DMS153 (cell line): ENCODE measurements at places on chromosomes 2 and 18.

DNA sequence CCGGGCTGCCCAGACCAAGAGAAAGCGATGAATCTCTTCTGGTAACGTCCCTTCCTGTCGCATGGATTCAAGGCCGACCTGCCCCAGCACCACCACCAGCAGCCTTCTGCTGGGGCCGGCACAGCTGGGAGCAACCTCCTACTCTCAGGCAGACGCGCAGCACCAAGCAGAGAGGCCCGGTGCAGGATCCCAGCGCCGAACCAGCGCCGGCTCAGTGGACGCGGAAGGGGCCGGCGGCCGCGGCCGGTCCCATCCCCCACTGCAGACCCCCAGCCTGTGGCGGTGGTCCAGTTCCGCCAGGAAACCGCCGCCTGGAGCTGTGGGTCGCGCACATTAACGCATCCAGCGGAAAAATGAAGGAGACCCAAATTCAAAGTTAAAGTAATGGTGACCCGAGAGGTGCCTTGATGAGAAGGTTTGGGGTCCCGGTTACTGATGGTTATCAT lies 525 bp upstream of the MAL start:
- DNase-seq = no peak

DNA sequence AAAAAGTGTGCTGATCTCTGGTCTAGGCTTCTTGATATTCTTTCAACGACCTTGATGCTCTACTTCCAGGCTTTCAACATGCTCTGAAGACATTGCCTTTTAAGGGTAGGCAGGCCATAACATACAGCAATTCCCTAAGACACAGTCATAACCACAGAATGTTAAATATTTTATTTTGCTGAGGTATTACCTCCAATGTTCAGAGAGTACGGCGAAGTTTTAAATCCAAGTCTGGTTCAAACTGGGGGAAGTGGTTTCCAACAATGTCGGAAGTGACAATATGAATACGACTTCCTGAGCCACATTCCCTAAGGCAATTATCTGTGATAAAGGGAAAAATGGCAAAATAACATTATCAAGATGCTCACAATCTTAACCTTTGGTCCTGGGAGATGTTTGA lies 1077.9 kb upstream of the PIK3C3 start:
- DNase-seq = no peak

GRCh38 chr2:43803113-43803512 lies 29.3 kb downstream of the DYNC2LI1 start:
- no peak for DNase-seq

- DNase-seq = no peak
Observed at GRCh38 chr2:172361840-172362239, 65.5 kb upstream of the ITGA6 start.

- no peak for DNase-seq
Observed at GRCh38 chr18:32910694-32911296, 138.0 kb upstream of the KLHL14 start.

GRCh38 chr2:188813857-188814256 lies 160.3 kb upstream of the COL3A1 start:
- DNase-seq = no peak

DNA sequence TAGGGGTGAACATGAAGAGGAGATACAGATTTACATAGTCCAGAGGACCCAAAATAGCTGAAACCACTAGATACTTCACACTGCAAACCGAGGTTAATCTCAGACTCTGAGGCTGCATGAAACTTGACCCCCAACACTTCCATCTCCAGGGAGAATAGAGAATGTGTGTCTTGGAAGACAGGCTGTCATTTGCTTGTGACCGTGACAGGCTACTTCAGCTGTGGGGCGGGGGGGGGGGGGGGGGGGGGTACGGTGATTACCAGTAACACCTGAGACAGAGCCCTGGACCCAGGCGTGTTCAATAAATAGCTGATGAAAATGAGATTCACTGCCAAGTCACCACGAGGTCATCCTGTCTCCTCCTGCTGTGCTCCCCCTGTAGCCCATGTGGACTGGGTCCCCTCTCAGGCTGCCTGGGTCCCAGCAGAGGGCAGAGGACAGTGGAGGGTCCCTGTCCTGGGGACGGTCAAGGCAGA lies 5.7 kb upstream of the KLHL29 start:
- no peak for DNase-seq

DNA sequence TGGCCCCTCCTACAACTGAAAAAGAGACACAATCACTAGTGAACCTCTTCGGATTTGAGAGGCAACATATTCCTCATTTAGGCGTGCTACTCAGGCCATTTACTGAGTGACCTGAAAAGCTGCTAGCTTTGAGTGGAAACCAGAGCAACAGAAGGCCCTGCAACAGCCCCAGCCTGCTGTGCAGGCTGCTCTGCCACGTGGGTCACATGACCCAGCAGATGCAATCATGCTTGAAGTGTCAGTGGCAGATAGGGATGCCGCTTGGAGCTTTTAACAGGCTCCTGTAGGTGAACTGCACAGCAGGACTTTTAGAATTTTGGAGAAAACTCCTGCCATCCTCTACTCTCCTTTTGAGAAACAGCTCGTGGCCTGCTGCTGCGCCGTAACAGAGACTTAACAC lies 578.6 kb upstream of the RAB6C start:
- no peak for DNase-seq

DNA sequence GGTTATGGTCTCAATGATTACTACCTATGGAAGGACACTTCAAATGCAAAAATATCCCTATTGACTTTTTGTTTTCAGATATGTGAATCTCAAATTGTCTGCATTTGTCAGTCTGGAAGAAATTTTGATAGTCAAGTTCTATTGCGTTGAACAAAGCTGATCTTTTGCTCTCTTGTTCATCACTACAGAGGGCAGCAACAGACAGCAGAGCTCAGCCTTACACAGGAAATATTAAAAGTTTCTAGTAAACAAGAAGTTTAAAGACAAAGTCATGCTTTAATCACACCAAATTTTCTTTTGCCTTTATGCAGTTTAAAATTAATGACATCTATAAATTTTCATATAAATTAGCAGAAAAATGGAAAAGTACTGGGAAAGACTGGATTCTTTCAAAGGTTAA lies 617.5 kb downstream of the NR4A2 start:
- DNase-seq = no peak

- DNase-seq = no peak
Observed at GRCh38 chr2:140601342-140601741, 1529.5 kb downstream of the LRP1B start.

DNA sequence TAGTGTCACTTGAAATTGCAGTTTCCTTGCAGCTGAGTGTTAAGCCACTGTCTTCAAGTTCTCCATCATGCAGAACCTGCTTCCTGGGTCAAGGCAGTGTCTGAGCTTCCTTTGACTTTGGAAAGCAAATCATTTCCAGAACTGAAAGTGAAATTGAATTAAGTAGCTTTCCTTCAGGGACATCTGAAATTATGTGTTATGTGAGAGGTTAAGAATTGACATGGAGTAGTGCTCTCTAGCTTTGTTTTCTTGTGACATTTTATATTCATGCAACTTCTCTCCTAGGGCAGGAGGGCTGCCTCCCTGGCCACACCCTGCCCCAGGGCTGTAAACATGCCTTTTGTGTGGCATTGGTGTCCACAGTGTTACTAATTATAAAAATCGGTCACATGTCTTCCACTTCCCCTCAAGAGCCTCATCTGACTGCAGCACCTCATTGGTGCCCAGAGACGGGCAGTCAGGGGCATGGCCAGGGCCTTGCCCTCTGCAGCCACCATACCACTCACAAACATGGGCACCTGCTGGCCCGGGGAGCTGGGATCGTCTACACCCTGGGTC lies 14.4 kb downstream of the RAB12 start:
- DNase-seq = no peak

- no peak for DNase-seq
Observed at GRCh38 chr2:21330786-21331391, 207.1 kb downstream of the TDRD15 start.

DNA sequence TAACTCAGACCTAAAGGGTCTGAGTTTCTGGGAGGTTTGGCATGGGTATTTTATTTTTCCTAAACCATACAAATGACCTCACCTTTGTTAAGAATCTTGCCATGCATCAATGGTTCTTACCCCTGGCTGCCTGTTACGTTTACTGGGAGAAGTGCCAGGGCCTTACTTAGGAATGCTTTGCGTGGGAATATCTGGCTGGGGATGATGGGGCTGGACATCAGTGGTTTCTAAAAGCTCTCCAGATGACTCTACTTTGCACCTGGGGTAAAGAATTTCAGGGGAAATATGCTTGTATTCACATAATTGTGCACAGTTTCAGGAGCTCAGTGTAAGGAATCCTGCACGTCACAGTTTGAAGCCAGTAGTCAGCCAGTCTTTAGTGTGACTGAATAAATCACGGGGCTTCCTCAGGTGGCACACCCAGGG lies 18.2 kb upstream of the DAW1 start:
- DNase-seq = peak; percentile 3

DNA sequence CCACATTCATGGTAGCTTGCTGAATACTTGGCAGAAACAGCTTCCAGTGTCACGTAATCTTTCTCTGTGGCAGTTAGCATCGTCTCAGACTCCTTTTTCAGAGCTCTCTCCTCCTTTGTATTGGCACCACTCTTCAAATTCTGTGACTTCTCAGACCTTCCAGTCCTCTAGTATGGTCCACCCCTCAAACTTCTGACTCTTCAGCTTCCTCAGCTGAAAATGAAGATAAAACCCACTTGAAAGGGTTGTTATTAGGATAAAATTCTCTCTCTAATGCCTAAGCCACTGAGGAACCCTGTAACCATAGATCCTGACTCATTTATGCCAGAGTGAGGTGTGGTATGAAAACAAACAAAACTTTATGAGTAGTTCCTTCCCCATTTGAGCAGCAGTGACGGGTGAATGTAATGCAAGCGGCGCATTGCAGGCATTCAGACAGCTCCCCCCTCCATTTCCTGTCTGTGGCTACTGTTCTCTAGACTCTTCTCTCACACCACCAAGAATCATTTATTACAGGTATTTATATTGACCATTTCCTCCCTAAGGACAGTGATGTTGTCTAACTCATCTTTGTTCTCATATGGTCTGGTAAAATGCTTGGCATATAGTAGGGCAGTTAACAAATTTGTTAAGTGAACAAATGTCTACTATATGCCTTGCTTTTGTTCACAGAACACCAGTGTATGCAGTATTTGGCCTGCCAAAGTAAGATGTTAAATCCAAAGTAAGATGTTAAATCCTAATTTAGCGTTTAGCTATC lies 35.3 kb downstream of the GALNT1 start:
- peak; percentile 27 for DNase-seq

GRCh38 chr2:11938196-11938595 lies 191.8 kb downstream of the LPIN1 start:
- no peak for DNase-seq

- DNase-seq = no peak
Observed at GRCh38 chr2:128474962-128475361, 156.3 kb upstream of the HS6ST1 start.

GRCh38 chr2:54479424-54479823 lies 23.3 kb downstream of the SPTBN1 start:
- no peak for DNase-seq

- DNase-seq = no peak
Observed at GRCh38 chr2:23602116-23602515, 217.1 kb downstream of the KLHL29 start.

- DNase-seq = no peak
Observed at GRCh38 chr2:60092781-60093180, 460.7 kb downstream of the BCL11A start.

- peak; percentile 83 for DNase-seq
Observed at GRCh38 chr2:237341872-237342271, 72.1 kb downstream of the COL6A3 start.

DNA sequence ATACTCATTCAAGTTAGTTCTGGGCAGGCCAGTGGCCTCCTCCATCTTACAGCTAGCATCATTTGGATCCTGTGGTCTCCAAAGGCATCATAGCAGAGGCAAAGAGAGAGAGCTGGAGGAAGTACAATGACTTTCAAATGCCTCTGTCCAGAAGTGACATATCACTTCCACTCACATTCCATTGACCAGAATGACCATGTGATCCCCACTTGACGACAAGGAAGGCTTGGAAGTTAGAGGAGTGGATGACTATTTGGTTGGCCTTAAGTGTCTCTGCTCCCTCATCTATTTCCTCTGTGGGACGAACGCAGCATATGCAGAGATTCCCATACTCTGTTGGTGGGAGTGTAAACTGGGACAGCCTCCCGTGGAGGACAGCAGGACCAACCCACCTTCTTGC lies 27.8 kb upstream of the MLPH start:
- no peak for DNase-seq

- DNase-seq = no peak
Observed at GRCh38 chr2:218870984-218871344, 9.7 kb upstream of the WNT10A start.

DNA sequence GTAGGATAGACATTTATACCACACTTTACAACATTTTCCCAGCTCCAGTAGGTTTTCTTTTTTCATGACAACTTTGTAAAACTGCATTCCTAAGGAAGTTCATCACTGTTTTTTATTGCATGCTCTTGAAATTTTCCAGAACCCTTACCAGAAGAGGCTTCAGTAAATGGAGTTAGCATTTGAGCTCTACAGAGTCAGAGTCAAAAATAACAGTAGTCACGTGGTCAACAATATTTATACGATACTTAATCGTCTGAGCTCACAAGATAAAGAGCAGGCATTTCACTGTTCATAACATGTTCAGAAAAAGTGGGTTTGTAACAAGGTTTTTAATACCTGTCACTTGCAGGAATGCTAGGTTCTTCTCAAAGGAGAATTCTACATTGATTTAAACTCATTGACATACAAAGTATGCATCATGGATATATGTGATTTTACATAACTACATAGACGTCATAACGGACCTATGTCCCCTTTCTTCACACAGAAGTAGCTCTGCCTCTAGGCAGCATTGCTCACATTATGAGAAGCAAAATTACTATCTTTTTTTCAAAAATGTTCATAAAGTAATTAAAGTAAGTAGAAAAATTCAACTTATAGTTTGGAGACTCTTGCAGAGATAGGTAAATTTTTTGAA lies 187.0 kb upstream of the COL3A1 start:
- no peak for DNase-seq

GRCh38 chr2:136331226-136331625 lies 213.3 kb upstream of the CXCR4 start:
- DNase-seq = no peak

- no peak for DNase-seq
Observed at GRCh38 chr2:127072970-127073369, 34.0 kb downstream of the BIN1 start.

DNA sequence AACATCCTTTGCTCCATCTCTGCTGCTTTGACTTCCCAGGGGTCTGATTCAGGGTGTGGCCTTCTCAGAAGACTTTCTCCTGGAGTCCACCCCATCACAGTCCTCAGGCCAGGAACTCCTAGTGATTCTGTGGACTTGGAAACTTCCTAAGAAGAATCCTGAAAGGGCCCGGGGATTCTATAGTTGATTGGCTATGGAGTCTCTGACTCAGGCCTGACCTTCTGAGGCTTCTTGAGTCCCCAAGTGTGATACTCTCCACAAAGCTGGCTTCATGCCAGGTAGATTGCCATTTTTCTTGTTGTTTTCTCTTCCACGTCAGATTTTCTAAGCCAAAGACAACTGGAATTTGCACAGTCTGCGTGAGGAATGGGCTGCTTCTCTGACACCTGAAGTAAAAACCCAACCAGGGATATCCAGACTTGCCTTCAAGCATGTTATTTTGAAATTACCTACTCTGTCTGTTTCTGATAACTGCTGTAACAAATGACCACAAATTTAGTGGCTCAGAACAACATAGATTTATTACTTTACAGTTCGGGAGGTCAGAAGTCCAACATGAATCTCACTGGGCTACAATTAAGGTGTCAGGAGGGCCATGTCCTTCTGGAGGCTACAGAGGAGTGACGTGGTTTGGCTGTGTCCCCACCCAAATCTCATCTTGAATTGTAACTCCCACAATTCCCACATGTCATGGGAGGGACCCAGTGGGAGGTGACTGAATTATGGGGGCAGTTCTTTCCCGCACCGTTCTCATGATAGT lies 69.3 kb downstream of the ALPK2 start:
- DNase-seq = no peak

GRCh38 chr2:189819297-189819704 lies 35.1 kb downstream of the PMS1 start:
- DNase-seq = no peak
